ENCODE measurements at places on chromosomes 1 and 21.

DNA sequence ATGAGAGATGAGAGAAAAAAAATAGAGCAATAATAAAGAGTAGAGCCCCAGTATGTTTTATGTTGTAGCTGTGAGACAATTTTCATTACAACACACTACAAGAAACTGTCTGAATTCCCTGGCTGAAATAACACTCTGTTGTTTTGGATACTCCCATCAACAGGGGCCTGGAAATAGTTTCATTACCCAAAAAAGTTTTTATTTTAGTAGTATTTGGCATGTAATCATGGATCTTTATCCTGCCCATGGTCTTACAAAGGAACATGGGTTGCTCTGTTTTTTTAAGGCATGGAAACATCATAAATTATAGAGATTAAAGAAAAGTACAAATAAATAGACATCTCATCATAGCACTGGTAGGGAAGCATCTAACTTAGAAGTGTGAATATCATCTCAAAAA, 56.3 kb downstream of the GNG12 start:
- DNase-seq: no peak

DNA sequence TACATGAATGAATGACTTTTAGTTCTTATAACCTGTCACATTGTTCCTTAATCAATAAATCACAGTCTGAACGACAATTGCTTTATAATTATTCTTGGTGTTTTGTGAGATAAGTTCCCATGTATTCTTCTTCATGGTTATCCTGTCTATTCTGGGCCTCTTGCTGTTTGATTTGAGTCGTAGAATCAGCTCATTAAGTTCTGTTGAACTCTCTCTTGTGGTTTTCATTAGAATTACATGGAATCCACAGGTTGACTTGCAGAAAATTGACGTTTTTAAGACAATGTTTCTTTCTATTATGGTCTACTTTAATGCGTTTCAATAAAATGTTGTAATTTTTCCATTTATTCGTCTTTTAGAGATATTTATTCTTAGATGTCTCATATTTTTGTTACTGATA, 4.0 kb upstream of the LCE1A start:
- no peak for DNase-seq

- no peak for DNase-seq
These were observed 80.9 kb upstream of the IRF2BP2 start for GRCh38 chr1:234690872-234691271.

GRCh38 chr1:65393347-65393746, 27.1 kb upstream of the LEPR start:
- DNase-seq: peak; percentile 0

GRCh38 chr1:19040010-19040680, 83.7 kb upstream of the IFFO2 start:
- no peak for DNase-seq

DNA sequence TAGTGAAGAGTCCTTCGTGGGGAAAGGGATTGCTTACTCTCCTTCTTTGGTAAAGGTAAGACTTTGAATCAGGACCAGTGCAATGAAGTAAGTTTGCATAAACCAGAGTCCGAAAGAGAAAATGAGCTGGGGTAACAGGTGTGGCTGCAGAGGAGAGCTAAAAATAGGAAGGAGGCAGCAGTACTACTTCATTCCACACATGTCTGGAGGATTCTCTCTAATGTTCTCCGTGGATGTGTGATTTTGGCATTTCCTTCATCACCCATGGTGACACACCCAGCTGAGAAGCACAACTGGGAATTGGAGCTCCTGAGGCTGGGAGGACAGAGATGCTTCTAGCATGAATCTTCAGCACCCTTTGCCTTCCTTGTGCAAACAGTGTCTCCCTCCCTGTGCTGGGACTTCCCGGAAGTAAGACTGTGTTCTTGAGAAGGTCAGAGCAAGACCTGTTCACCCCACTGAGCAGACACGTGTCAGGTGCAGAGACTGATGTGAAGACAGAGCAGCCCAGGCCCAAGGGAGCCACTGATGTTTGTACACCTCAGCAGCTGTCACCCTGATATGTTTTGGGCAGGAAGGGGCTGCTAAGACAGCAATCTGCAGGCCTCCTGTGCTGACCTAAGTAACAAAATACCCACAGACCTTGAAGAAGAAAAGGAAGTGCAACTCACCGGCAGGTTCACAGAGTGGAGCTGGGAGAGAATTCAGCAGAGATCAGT, 13.3 kb downstream of the FCRL1 start:
- DNase-seq: no peak

- DNase-seq: peak; percentile 21
These were observed 597 bp downstream of the PKN2 start for GRCh38 chr1:88684482-88685258.

GRCh38 chr1:44572572-44572879, 101.8 kb downstream of the TMEM53 start:
- no peak for DNase-seq

- DNase-seq: no peak
These were observed 85.5 kb downstream of the PIK3CD start for GRCh38 chr1:9737057-9737456.

GRCh38 chr1:186139115-186139514, 235.9 kb downstream of the TPR start:
- DNase-seq: no peak

DNA sequence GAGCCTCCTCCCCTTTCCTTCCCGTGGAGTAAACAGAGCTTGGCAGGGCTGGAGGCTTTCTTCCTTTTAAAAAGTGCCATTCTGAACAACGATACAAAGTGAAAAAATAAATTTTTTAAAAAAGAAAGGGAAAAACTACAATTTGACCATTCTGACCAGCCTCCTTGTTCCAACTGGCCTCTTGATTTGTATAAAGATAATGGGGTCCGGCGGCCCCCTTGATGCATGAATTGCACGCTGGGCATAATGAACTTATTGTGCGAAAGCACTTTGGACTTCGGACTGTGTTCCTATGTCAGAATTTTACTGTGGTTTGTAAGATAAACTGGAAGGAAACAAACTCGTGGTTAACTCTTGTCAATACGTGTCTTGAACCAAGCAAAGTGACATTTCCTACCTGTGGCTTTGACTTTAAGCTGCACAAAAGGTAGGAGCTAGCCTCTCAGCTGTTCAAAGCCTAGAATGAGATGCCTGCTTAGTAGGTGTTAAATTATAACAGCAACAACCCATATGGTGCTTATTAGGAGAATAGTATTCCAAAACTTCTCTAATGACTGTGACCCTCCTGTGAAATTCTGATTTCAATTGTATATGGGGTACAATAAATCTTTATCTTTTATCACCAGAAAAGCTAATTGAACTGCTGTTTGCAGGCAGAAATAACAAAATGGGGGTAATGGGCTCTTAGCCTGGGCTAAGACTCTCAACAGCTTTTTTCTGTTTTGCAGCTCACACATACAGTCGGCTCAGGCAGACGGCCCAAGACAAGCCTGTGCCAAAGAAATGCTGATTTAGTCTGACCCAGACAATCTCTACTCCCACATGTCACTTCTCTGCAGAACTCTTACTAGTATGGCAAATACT, 9.3 kb downstream of the IRF2BP2 start:
- no peak for DNase-seq

- no peak for DNase-seq
These were observed 2.0 kb downstream of the CFAP45 start for GRCh38 chr1:159897962-159898361.

DNA sequence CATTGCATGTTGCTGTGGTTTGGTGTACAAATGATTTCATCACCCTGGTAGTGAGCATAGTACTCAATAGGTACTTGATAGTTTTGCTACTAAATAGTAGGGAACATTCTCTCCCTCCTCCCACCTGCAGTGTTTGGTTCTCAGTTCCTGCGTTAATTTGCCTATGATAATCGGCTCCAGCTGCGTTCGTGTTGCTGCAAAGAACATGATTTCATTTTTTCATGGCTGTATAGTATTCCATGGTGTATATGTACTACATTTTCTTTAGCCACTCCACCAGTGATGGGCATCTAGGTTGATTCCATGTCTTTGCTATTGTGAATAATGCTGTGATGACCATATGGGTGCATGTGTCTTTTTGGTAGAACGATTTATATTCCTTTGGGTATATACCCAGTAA, 903.4 kb downstream of the TTLL7 start:
- DNase-seq: no peak

- no peak for DNase-seq
These were observed 28.6 kb downstream of the UBIAD1 start for GRCh38 chr1:11301601-11302000.
